Activated CD4-positive, CD25-positive, alpha-beta regulatory T cell treated with anti-CD3 and anti-CD28 coated beads, Interleukin-2, amount 50 U/mL, for 16 hours (primary cell): ENCODE measurements at places on chromosomes 11 and 22.

DNA sequence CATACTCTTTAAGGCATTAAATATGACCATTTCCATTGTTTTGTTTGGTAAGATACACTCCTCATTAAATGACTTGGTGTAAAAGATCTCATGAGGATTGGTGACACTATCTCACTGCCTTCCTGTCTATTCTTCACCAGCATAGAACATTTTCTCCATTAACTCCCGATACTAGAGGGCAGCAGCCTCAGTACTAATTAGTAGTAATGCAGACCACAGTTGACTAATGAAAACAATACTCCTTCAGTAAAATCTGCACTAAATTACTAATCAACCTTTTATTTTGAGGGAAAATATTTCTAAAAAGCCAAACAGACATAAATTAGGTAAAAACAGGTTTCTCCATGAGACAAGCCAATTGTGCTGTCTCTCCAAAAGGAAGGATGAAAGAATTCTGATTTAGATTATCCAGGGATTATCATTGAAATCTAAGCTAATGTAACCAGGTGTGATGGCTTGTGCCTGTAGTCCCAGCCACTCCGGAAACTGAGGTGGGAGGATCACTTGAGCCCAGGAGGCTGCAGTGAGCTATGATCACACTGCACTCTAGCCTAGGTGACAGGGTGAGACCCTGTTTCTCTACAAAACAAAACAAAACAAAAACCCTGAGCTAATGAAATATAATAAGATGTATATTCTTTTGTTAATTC, 9.4 kb downstream of the PGM2L1 start:
- DNase-seq: peak; percentile 68

DNA sequence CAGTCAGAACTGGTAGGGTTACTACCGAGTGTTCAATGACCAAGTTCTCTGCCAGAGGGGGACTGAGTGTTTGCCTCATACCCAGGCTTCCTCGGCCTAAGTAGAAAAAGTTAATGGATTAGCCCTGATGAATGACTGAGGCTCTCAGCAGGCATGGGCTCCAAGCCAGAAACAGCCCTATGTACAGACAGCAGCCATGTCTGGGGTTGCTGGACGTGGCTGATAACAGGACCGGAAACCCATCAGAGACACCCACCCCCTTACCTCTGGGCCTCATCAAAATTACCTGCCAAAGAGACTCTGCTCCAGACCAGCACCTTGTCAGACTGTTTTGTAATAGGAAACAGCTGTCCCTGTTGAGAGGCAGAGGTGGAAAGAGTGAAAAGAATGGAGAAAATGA, 351.4 kb downstream of the ETS1 start:
- no peak for DNase-seq

- no peak for DNase-seq
Measured at GRCh38 chr11:86814775-86815174, 14.4 kb downstream of the PRSS23 start.

GRCh38 chr11:3876613-3877012, 21.1 kb downstream of the STIM1 start:
- no peak for DNase-seq

DNA sequence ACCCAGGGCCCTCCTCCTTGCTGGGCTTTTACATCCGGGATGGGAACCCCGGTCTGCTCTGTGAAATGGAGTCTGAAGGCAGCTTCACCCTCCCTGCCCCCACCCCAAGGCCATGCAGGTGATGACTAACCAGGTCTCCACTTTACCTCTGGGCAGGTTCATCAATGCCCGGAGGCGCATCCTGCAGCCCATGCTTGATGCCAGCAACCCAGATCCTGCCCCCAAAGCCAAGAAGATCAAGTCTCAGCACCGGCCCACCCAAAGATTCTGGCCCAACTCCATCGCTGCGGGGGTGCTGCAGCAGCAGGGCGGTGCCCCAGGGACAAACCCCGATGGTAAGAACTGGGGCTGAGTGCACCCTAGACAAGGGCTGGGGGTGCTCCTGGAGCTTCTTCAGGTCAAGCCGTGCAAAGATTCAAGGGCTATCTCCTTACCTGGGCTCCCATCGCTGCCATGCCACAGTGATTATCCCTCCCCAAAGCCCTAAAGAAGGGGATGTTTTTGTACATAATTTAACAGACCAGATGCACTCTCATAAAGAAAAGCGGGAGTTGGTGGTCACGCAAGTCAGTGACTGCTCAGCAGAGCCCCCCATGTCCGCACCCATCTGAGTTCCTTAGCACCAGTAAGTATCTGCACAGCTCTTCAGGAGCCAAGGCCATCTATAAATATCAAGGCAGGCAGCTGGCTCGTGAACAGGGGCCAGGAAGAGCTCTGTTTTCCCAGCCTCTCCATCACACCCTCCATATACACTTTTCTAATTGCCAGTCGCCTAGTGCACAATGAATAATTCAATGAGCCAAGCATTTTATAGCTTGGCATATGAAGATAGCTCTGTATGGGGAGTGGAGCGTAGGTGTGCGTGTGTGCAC, 66.0 kb downstream of the FEZ1 start:
- no peak for DNase-seq

GRCh38 chr11:6968816-6969215, 42.6 kb downstream of the ZNF215 start:
- no peak for DNase-seq

- DNase-seq: no peak
Measured at GRCh38 chr22:47768027-47768426, 1005.6 kb downstream of the TBC1D22A start.

- DNase-seq: no peak
Measured at GRCh38 chr11:128483211-128483788, 104.1 kb downstream of the ETS1 start.

GRCh38 chr11:61996933-61997332, 29.5 kb upstream of the FTH1 start:
- no peak for DNase-seq

DNA sequence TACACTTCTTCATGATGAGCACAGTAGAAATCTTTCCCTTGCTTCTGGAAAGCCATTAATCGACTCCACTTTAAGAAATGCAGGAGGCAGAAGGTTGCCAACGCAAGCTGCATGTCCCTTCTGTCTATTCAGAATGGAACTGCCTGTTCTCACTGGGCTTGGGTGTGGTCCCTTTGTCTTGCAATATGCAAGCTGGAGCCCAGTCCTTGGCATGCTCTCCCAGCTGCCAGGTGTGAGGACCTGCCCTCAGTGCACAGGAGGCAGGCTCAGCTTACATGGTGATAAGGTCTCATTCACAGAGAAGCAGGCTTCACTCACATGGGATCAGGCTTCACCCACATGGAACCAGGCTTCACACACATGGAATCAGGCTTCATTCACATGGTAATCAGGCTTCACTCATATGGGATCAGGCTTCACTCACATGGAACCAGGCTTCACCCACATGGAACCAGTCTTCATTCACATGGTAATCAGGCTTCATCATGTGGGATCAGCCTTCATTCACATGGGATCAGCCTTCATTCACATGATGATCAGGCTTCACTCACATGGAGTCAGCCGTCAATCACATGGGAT, 59.2 kb upstream of the USP47 start:
- no peak for DNase-seq

DNA sequence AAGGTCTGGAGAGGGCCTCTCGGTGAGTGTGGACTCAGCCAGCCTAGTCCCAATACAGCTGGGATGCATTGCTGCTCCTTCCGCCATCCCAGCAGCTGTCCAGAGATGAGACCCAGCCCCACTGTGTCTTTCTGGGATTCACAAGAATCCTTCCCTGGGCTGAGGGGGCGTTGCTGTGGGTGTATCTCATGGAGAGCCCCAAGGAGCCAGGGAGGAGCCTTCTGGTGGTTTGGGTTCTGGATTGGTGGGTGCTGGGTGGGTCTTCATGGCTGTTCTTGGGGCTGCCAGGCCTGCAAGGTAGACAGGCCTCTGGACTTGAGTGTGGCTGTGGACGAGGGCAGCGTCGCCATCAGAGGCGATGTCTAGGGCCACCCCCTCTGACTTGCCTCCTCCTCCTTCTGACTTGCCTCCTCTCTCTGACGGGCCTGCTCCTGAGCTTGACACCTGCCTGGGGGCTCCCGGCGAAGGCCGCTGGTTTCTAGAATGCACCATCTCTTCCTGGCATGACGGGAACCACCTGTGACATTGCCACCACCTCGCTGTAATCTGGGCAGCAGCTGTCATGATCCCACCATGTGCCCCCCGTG, 17.2 kb downstream of the KCNQ1 start:
- DNase-seq: no peak

DNA sequence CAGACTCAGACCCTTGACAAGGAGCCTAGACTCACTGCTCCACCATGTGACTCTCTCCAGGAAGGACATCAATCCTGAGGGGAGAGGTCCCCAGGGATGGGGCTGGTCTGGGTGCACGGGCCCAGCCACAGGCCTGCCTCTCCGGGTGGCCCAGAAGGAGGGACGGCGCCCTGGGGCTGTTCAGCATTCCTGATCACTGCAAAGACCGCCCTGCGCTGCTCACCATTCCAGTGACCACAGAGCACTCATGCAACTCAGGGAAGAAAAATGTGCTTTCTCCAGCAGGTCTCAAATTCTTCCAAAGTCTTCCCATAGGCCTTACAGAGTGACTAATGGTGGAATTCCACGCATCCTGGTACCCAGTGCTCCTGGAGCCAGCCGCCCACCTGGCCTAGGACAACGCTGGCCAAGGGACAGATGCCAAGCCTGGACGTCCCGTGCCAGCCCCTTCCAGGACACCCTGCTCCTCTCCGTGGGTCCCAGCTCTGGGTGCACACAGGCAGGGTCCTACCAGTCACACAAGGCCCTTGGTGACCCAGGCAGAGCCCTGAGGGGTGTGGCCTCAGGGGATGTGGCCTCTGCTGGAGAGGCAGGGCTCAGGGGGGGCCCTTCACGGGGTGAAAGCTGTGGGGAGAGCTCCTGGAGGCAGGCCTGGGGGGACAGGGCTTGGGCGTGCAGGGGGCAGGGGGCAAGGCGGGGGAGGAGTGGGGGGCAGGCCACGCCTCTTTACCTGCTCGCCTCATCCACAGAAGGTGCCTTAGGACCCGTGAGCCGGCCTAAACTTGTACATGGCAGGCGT, 178.8 kb downstream of the IGLL1 start:
- DNase-seq: no peak
